Mesenteric fat pad (tissue), 1 donor: ENCODE measurements at places on chromosomes 12 and 14. TPM values are rescaled to one million over a fixed set of nuclear protein-coding genes. Genes with fewer than 3 reads are reported as not detected.

The TAS2R46 gene
- 1.8 TPM for total RNA-seq

The NKX2-8 gene
- total RNA-seq, result not detected

The AKAP5 gene
- total RNA-seq, result 0.45 TPM

The GPR84 gene
- 2.3 TPM for total RNA-seq

The CLEC2A gene
- not detected for total RNA-seq

The KRT6A gene
- total RNA-seq, result not detected

The SLC41A2 gene
- total RNA-seq, result 36.5 TPM

The KCNK13 gene
- total RNA-seq, result 1.3 TPM

The MYF5 gene
- total RNA-seq, result not detected

The DENR gene
- 35.1 TPM for total RNA-seq
